Stimulated activated CD4-positive, alpha-beta T cell treated with anti-CD3 and anti-CD28 coated beads, Interleukin-1b, Interleukin-23, amount 100 ng/mL, for 1 hour (primary cell): ENCODE measurements at places on chromosomes 1 and 21.

GRCh38 chr1:154260127-154260526, 12.3 kb upstream of the HAX1 start:
- no peak for DNase-seq

- DNase-seq, result peak; percentile 16
Observed at GRCh38 chr21:26169611-26170470, 729 bp downstream of the APP start.

DNA sequence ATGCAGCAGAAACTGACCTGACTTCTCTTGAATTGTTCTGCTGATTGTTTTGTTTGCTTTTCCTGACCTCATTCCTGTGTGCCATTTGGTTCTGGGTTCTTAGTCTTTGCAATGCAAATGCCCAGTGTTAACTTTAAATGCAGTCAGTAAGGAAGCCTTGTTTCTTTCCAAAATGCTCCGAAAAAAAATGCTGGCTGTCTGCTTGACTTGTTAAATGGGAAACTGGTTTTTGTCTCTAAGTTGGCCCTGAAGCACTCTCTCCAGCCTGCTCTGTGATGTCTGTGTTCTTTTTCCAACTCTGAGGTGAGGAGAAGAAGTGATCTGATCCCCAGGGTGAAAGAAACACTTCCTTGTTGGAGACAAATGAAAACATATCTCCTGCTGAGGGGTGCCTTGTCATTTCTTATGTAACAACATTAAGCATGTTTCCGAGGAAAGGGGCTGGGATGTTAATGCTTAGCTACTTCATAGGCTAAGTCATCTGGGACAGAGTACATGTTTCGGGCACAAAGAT, 256.3 kb upstream of the ADGRL4 start:
- DNase-seq, result no peak

GRCh38 chr1:219428651-219429050, 184.3 kb downstream of the ZC3H11B start:
- no peak for DNase-seq

DNA sequence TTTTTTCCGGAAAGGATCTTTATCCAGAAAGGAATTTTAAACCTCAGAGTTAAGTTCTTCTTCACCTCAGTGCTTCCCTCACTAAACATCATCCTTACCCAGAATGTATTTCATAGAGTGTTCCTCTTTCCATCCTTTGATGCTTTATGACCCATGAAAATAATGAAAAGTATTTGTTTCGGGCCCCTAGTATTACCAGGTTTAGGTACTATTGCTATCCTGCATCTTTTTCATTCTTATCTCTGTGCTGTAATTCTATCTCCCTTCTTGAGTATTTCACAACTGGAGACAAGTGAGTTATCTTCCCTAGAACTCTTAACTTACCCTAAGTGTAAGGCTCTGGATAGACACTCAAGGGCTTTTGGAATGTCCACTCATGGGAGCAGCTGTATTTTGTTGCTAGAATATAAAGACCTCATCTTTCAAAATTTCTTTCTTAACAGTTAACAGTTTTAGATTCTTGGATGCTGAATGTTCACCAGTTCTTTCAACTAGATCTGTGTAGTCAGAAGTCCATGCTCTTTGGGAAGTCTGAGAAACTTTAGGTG, 26.2 kb downstream of the UCK2 start:
- DNase-seq, result no peak

GRCh38 chr1:119294199-119294598, 74.4 kb upstream of the HAO2 start:
- no peak for DNase-seq

GRCh38 chr1:109995536-109995935, 11.0 kb downstream of the AHCYL1 start:
- no peak for DNase-seq

GRCh38 chr1:102757363-102757762, 351.0 kb downstream of the COL11A1 start:
- no peak for DNase-seq

DNA sequence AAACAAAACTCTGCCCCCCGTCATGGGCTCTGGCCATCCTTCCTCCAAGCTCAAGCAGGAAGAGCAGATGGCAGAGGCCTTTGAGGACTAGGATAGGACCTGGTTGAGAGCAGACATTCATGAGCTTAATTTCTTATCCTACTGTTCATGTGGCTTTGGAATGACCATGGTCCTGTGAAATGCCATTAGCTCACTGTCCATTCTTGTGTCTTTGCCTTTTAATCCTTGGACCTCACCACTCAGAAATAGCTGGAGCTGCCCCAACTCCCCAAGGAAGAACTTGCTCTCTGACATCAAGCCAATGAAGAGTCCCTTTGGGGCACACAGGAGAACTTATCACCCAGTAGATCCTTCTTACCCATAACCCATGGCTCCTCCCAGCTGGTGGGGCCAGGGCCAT, 11.6 kb upstream of the FAM20B start:
- no peak for DNase-seq

DNA sequence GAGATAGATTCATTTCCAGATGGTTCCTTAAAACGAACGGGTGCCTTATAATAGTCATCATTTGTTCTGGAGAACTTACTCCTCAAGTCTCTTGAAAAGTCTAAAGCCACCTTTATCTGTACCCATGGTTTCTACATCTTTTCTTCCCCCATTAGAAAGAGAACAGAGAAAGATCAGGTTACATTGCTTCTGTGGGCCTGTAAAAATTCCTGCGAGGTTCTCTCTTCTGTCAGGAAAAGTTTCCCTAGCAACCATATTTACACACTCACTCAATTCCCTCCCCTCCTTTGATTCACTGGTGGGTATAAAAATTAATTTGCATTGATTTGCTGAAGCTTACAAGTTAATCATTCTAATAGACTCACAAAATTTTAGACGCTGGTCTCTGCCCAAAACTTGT, 6.7 kb downstream of the PHC2 start:
- DNase-seq, result no peak

GRCh38 chr1:116553386-116554115, 17.3 kb downstream of the CD58 start:
- DNase-seq, result no peak

- DNase-seq, result no peak
Observed at GRCh38 chr1:180229483-180230415, at the start of gene LHX4. TSS of gene LHX4 (plus strand) at chr1:180230264. CDS start at chr1:180230530, 266 bp downstream.

DNA sequence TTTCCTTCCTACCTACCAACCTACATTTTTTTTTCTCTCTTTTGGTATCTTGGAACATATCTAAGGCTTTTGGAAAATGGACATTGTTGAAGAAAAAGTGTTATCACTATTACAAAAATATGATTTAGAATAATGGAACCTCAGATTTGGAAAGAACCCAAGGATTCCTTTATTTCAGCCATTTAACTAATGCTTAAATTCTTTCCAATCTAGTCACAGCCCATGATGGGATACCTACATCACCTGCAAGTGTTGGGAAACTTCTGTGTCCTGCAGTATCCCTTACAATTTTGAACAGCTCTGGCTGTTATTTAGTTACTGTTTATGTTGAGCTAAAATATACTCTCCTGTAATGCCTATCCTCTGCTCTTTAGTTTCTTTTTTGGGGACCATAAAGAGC, 22.3 kb upstream of the APOBEC4 start:
- DNase-seq, result no peak

GRCh38 chr1:212124690-212125582, 89.4 kb downstream of the DTL start:
- DNase-seq, result no peak

- DNase-seq, result no peak
Observed at GRCh38 chr1:219085082-219085481, 88.6 kb upstream of the LYPLAL1 start.

- no peak for DNase-seq
Observed at GRCh38 chr1:151963288-151963687, 30.4 kb downstream of the S100A10 start.

DNA sequence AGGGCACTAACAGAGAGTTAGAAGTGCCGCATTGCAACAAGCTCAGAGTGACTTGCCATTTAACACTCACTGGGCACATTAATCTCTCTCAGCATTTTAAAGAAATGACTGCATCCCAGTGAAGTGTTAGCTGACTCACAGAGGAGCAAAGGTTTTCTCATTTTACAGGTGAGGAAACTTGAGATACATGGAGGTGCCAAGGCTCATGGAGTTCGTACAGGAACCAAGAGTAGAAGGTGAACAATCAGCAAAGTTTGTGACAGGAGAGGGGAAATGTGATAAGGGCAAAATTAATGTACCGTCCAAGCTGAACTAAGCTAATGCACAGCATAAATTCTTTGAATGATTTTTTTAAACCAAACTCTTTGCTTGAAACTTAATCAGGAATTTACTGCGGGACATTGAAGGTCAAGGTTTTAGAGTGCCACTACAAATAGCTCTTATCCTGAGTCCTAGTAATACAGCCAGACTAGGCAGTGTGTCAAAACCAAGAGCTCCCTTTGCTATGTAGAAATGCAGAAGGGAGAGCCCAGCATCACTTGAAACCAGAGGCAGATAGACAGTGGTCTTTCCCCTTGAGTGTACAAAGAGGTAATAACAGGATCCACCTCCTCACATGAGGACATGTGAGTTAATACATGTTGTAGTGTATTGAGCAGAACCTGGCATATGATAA, 22.4 kb upstream of the NTPCR start:
- no peak for DNase-seq

DNA sequence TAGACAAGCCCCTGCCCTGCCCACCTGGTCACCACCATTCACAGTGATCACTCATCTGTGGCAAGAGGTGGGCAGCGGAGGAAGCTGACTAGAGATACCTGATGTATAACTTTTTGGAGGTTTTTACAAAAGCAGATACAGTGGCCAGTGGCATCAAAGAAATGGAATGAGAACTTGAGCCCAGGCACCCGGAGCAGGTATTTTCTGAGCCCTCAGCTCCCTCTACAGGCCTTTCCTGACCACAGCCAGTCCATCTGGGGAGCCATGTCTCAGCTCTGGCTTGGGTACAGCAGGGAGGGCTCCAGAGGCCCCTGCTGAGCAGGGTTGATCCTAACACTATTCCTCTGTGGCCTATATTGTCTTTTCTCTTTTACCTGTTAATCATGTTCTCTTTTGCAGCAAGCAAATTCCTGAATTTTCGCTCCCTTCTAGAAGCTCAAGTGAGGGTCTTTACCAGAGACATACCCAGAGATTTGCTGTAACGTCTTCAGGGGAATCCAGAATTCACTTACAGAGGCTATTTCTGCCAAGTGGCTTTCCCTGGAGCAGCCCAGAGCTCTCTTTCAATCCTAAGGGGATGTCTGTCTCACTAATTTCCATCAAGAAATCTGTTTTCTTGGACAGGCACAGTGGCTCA, 27.3 kb downstream of the GPR157 start:
- no peak for DNase-seq

DNA sequence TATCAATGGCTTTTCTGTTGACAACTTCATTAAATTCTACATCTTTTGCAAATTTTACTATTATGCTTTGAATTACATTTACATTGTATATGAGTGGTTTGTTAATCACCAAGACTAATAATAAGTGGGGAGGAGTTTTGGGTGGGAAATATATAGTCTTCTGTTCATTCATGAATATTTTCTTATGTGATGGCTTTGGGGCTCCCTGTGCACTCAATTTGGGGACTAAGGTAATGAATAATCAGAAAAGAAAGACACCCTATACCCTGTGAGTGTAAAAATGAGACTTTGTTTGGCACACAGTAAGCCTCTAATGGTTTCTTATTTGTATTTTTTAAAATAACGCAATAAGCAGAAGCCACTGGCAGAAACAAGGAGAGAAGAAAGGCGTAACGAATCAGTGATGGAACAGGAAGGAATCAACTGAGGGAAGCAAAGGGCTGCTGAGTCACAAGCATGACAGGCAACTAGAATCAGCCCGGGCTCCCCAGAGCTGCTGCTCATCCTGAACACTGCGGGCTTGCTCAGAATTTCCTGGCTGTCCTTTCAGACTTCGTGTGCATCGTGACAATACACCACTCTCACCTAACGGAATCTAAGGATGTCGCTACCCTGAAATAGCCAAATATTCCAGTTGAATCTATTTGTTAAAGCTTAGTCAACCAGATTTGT, 20.8 kb upstream of the RGS2 start:
- no peak for DNase-seq

DNA sequence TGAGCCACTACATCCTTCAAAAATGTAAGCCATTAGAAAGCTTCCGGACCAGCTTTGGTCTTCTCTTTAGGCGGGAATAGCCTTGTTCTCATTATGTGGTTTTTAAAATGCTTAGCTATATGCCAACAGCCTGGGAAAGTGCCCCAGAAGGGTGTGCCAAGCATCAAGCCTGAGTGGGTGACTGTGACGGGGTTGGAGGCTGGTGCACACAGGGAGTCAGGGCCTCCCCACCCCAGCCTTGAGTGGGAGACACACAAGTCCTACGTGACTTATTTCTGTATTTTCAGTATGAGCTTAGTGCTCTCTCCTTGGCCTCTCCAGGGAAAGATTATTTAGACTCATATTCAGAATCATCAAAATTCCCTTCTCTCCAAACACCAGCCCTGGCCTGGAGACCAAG, 9.8 kb downstream of the UBASH3A start:
- DNase-seq, result no peak

GRCh38 chr1:154598871-154599635, 8.9 kb downstream of the ADAR start:
- DNase-seq, result no peak

DNA sequence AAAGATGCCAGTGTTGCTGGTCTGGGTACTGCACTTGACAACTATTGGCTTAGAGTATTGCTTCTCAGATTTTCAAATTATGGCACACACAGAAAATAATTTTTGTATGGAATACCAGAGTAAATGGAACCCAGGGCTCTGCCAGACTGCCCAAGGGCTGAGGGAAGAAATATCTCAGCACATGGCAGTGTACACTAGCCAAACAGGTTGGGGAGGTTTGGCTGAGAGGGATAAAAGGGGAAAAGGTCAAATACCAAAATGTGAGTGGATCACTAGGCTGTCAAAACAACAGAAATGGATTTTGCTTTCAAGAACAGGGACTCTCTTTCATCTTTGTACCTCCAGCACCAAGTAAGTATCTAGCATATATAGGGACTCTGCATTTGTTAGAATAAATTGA, 3.0 kb upstream of the RGS8 start:
- no peak for DNase-seq

GRCh38 chr1:20416706-20417105, 69.3 kb downstream of the CAMK2N1 start:
- no peak for DNase-seq

DNA sequence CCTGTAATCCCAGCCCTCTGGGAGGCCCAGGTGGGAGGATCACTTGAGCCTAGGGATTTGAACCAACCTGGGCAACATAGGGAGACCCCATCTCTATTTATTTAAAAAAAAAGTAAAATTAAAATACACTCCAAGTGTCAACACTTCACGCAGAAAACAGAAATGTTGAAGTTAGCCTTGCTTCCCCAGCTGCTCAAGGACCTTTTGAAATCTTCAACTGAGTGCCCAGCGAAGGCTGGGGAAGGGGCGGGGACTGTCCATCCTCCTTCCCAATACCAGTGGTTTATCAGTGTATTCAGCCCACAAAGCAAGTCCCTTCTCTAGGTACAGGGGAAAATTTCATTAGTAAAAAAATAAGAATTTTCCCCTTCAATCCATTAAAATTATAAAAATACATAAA, 2.2 kb upstream of the DNAJC28 start:
- DNase-seq, result no peak

- no peak for DNase-seq
Observed at GRCh38 chr1:170910273-170910672, 25.1 kb upstream of the MROH9 start.

DNA sequence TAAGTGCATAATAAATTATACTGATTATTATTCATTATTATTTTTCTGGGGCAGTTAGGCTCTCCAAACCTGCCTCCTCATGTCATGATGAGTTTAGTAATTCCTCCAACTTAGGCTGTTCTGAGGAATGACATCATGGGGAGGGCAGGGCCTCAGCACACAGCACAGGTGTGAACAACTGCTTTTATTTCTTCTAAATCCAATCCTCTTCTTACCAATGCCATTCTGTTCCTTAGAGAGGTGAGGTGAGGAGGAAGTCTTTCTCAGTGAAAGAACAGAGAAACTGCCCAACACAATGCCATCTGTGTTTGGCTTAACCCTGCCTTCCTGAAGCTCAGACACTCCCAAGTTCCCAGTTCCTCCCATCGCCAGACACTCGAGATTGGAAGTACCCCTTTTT, 45.4 kb upstream of the WASF2 start:
- DNase-seq, result no peak
